ENCODE measurements at places on chromosomes 2 and 18.

GRCh38 chr2:150404147-150404546 is 83.3 kb downstream of the RND3 start:
- DNase-seq, result no peak

- DNase-seq, result no peak
These were observed 290.1 kb upstream of the HDAC4 start for GRCh38 chr2:239690651-239691631.

DNA sequence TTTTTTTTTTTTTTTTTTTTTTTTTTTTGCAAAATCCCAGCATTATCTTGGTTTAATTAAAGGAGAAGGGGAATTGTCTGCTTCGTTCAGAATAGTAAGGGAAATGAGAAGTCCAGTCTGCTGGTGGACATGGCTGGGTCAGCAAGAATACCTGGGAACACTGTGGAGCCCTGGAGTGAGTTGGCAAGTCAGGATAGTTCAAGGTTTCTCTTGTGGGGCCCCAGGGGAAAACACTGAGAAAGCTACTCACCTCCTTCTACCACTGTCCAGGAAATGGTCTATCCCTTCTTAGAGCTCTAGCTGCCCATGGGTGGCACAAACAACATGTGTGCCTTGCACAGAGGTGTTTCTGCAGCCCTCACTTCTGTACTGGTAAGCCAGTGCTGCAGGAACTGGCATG is 169.1 kb upstream of the SIX2 start:
- DNase-seq, result peak; percentile 18

DNA sequence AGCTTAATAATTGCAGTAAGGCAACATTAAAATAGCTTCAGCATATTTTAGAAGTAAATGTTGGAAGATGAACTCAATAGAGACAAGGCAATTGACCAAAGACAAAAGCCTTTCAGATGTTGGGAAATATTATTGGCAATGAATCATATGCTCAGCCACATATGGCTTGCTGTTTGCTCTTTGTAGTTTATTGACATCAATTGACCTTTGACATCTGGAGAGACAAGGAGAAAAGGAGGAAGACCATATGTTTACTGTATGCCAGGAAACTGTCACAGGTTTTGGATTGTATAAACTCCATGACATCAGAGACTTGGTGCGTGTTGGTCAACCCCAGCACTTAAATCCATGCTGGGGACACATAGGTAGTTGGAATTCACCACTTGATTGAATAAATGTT is 60.6 kb upstream of the SLC16A14 start:
- no peak for DNase-seq

GRCh38 chr2:157596992-157597681 is 31.5 kb downstream of the ACVR1C start:
- DNase-seq, result peak; percentile 34

- DNase-seq, result no peak
These were observed 116.6 kb downstream of the SLC4A3 start for GRCh38 chr2:219744066-219744465.

GRCh38 chr2:203399031-203399430 is 70.8 kb downstream of the ABI2 start:
- no peak for DNase-seq

- peak; percentile 84 for DNase-seq
These were observed 17.1 kb downstream of the KRCC1 start for GRCh38 chr2:88038263-88039105.

- DNase-seq, result no peak
These were observed 17.0 kb upstream of the ZNF397 start for GRCh38 chr18:35223797-35224196.

GRCh38 chr18:11096839-11097750 is 52.3 kb downstream of the PIEZO2 start:
- DNase-seq, result peak; percentile 10

GRCh38 chr2:38129987-38130386 is 54.0 kb upstream of the CYP1B1 start:
- DNase-seq, result no peak

DNA sequence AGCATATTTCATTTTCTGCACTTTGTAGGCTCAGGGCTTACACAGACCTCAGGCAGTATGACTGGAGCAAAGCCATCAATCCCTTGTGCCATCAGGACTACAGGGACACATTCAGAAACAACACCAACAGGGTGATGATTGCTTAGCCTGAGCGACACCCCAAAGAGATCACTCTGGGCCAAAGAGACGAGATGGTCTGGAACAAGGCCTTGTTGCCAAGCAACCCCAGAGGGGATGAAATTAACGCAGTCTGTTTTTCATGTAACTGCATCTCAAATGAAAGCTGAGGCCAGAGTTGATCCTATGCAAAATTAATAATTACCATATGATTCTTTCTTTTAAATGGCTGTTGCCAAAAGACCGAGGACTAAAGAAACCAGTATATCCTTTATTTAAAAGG is 20.2 kb upstream of the B3GNT2 start:
- no peak for DNase-seq

GRCh38 chr2:42138163-42139015 is 30.8 kb upstream of the EML4 start:
- DNase-seq, result peak; percentile 72

- DNase-seq, result no peak
These were observed 1104.0 kb upstream of the PIK3C3 start for GRCh38 chr18:40851014-40851429.

DNA sequence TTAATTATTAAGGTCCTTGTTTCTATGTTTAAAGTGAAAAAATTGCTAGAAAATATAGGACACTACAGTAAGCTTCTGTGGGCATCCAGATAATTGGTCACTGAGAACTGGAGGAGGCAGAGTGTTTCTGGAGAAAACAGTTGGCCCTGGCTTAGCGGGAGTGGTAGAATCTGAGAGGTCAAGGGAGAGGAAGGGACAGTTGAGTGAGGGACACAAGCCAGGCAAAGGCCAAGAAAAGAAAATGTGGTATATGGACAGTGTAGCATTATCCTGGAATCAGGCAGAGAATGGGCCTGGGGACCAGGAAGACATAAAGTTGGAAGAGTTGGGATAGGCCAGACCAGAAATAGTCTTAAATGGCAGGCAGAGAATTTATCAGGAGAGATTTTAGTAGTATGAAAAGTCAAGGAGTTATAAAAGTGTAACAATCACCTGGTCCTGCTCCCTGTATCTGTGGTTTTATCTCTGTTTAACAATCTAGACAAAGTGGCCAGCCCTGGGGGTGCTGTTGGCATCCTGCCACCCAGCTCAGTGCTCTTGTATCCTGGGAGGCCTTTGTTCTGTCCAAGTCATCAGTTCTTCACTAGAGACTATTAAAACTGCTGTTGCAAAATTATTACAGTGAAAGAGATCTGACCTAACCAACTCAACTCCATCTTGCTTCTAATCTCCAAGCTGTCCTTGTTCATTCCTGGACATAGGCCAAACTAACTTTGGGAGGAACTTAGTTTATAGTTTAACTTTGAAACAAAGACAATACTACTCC is 15.4 kb upstream of the MSGN1 start:
- no peak for DNase-seq

- DNase-seq, result no peak
These were observed 37.0 kb upstream of the LYPD6B start for GRCh38 chr2:149001496-149001895.

DNA sequence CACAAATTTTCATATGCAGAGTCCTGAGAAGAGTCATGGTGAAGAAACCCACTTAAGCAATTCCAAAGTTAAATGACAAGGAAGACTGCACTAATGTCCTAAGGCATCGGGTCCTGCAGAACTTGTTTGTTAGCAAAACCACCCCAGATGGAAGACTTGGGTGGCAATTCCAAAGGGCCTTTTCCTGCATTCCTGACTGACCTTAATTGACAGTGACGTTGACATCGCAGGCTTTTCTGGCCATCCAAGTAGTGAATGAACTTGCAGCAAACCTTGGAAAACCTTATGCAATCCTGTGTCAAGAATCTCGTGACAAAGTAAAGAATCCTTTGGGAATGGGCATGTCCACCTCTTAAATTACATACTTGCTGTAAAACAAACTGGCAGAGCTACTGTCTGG is 112.5 kb upstream of the SH3BP4 start:
- DNase-seq, result peak; percentile 9

DNA sequence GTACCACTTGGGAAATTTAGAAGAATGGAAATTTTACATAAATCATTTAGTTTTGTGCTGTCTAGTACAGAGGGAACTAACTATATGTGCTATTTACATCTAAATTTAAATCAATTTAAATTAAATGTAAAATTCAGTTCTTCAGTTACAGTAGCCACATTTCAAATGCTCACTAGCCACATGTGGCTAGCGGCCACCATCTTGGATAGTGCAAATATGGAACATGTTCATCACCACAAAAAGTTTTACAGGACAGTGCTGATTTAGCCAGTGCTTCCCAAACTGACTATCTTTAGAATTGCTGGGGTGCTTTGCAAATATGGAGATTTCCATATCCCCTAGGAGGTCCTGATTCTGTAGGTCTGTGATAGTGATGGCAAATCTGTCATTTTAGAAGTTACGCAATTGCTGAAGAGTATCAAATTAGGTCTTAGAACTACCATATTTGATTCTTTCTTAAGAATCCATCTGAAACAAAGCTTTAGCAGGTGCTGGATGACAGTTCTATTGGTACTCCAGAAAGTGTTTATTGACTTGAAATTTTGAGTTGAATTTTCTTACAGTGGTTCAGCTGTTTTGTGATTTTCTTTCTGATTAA is 12.8 kb downstream of the EHBP1 start:
- DNase-seq, result no peak

GRCh38 chr2:10283106-10284062 is 19.3 kb upstream of the HPCAL1 start:
- peak; percentile 94 for DNase-seq

DNA sequence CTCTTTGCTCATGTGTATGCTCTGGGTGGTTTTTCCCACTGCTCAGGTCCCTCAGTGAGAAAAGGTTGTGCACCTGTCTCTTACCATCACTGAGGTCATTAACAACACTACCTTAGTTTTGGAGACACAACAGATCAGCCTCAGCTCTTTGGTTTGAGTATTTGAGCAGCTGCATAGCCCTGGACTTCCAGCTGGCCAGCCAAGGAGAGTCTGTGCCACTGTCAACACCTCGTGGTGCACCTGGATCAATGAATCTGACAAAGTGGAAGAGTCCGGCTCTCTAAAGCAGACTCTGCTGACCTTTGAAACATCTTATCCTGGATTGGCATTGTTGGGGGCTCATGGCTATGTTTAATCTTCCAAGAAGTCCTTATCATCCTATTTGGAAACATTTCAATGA is 30.0 kb downstream of the SERPINB8 start:
- no peak for DNase-seq

DNA sequence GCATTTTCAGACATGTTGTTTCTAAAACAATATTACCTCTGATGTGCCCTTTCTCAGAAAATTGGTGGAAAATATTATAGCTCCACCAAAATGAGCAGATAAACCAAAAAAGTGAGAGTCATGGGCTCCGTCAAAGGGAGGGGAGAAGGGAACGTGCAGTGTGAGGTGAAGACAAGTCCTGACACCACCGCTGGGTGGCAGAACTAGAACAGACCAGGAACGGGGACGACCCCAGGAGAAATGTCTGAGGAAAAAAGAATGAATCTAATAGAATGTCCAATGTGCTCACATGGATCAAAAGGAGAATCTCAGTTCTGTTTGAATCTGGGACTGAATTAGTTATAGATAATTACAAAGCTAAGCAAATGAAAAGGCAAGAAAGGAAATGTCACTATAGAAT is 22.6 kb upstream of the BCL2 start:
- DNase-seq, result no peak

DNA sequence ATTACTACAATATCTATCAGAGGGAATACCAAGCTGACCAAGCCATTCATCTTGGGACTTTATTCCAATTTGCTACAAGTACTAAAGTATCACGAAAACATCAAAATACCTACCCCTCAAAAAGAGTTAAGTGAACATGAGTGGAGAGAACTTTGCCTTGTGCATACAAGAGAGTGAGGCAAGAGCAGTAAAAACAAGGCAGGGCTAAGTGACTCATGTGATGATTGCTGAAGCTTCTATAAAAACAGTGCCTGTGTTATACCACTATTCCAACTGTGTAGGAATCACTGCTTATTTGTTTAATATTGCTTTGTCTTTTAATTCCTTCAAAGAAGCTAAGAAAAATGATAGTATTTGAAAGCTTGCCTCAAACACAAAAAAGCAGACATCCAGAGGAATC is 61.2 kb downstream of the FARSB start:
- DNase-seq, result peak; percentile 61

DNA sequence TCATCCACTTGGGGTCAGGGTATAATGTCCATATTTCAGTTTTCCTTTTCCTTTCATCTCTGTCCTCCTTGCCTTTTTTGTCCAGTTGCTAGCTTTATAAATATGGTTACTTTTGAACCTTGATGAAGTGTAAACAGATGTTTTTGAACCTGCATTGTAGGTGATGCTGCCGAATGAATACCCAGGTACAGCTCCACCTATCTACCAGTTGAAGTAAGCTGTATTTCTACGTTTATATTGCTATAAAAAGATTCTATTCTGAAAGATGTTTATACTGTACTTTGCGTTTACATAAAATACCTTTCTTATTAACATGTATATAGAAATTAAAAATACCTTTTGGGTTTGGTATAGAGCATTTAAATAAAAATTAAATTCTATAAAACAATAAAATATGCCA is 2.2 kb downstream of the IMPACT start:
- DNase-seq, result no peak

DNA sequence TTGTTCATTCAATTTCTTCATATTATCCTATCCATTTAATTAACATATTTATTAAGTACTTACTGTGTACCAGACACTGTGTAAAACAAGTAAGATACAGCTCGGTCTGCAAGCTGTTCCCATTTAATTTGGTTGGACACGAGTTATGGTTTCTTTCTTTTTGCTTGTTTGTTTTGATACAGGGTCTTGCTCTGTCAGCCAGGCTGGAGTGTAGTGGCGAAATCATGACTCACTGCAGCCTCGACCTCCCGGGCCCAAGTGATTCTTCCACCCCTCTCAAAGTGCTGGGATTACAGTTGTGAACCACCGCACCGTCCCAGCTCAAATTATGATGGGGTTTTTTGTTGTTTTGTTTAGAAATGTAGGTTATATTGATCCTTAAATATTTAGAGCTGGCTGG is 9.0 kb downstream of the CYBRD1 start:
- no peak for DNase-seq

DNA sequence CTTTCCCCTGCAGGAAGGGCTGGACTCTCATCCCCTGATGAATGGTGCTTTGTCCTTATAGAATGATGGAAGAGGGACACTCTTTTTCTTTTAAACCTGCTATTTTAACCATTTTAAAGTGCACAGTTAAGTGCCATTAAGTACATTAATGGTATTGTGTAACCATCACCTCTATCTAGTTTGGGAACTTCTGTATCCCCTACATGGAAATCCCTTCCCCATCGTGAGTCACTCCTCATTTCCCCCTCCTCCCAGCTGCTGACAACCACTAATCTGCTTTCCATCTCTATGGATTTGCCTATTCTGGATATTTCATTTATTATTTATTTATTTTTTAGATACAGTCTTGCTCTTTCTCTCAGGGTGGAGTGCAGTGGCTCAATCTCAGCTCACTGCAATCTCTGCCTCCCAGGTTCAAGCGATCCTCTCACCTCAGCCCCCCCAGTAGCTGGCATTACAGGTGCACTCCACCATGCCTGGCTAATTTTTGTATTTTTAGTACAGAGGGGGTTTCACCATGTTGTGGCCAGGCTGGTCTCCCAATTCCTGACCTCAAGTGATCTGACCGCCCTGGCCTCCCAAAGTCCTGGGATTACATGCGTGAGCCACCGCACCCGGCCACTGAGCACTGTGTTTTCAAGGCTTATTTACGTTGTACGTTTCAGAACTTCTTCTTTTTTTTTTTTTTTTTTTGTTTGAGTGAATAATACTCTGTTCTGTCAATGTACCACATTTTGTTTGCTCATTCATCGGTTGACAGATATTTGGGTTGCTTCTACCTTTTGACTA is 15.8 kb downstream of the DGKD start:
- no peak for DNase-seq

Data from AG08395 (cell line).